NCI-H1092 (cell line): ENCODE measurements at places on chromosomes 5 and 9.

GRCh38 chr5:142327111-142327842, 2.5 kb upstream of the SPRY4 start:
- no peak for DNase-seq

DNA sequence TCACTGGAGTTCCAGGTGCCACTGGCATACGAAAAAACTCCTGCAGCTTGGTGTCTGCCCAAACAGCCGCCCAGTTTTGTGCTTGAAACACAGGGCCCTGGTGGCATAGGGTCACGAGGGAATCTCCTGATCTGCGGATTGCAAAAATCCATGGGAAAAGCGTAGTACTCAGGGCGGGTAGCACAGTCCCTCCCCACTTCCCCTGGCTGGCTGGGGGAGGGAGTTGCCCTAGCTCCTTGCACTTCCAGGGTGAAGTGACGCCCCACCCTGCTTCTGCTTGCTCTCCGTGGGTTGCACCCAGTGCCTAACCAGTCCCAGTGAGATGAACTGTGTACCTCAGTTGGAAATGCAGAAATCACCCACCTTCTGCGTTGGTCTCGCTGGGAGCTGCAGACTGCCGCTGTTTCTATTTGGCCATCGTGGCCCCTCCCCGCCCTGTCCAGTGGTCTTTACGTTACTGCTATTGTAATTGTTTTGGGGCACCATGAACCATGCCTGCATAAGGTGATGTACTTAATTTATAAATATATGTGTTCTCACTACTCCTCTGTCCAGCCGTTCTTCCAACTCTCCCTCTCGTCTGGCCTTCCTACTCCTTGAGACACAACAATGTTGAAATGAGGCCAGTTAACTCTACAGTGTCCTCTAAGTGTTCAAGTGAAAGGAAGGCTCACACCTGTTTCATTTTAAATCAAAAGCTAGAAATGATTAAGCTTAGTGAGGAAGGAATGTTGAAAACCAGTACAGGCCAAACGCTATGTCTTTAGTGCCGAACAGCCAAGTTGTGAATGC, 65.9 kb downstream of the CCDC171 start:
- DNase-seq = no peak

GRCh38 chr5:2538169-2538568, 213.3 kb downstream of the IRX2 start:
- no peak for DNase-seq

DNA sequence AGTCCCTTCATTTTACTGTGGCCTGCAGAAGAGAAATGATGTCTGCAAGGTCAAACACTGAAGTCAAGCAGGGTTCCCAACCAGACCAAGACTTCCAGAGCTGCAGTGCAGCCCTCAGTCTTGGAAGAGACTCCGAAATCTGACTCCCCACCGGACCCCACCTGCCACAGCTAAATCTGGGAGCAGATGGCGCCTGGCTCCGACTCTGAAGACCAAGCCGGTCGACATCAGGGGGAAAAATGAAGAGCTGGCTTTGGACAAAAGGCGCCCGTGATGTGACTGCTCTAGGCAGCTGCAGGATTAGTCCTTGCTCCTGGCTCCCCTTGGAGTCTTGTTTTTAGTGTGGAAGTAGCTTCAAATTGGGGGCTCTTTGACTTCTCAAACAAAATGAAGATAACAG, 72.4 kb upstream of the ZNF622 start:
- DNase-seq = no peak

- DNase-seq = no peak
These were observed 165.9 kb downstream of the ALDH1A1 start for GRCh38 chr9:72786948-72787347.

DNA sequence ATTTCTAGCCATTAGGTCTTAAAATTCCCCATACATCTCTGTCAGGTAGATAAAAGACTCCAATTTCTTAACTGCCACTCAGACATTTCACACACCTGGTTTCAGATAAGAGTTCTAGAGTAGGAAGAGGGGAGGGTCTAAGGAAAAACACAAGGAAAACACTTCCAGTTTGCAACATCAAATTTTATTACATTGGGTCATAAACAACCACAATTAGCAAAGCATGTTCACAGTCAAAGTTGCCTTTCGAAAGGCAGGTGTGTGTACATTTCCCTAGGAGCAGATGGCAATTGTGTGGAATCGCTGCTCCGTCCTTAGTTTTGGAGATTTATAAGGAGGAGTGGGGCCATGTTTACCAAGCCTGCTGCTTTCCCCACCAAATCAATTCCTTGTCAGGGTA, 120.8 kb downstream of the DMRT2 start:
- no peak for DNase-seq

DNA sequence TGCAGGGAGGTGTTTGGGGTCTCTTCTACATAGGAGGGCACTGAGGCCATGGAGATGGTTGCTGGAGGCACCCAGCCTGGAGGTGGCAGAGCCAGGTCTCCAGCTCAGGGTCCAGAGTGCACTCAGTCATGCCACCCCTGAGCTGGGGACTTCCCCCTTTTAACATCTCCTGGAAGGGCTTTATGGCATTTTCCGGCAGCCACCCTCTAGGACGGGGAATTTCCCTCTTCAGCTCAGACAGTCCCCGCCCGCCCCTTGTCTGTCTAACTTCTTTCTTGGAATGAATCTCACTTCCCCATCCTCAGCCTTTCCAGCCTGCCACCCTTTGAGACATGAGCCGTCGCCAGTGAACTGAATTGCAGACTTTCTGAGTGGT, 49.9 kb downstream of the COL15A1 start:
- DNase-seq = no peak

DNA sequence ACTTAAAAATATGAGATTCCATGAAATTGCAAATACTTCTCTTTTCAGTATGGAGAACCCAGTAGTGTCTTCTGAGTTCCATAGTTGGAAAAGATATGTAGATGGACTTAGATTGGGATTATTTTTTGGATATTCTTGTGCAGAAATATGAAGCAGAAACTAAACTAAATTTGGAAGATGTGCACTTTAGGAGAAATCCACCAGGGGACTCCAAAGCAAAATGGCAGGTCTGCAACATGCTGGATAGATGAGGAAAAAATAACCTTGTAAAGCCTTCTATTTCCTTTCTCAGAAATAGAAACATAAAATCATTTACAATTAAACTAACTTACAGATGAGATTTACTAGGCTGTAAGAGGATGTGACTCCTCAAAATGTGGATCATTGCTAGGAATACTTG, 49.2 kb upstream of the MINAR2 start:
- no peak for DNase-seq

- DNase-seq = no peak
These were observed 409.2 kb downstream of the NFIB start for GRCh38 chr9:13904746-13905145.

DNA sequence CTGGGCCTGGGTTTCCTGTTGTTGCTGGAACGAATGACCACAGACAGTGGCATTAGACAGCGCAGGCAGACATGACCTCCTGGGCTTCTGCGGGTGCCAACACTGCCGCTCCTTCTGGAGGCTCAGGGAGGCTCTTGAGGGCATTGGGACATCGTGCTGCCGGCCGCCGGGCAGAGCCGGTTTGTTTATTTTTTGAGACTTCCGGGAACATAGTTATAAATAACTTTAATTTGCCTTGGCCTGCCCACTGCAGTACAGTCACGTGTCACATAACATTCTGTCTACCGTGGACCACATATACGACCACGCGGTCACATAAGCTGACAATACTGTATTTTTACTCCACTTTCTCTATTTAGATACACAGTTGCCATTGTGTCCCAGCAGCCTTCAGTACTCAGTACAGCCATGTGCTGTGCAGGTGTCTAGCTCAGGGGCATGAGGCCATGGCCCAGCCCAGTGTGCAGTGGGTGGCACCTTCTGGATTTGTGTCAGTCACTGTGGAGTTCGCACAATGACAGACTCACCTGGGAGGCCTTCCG, 8.2 kb upstream of the TOR4A start:
- DNase-seq = no peak

- no peak for DNase-seq
These were observed 80.3 kb downstream of the RXRA start for GRCh38 chr9:134406366-134407120.

GRCh38 chr5:81247441-81247972, 14.4 kb downstream of the CKMT2 start:
- DNase-seq = no peak

DNA sequence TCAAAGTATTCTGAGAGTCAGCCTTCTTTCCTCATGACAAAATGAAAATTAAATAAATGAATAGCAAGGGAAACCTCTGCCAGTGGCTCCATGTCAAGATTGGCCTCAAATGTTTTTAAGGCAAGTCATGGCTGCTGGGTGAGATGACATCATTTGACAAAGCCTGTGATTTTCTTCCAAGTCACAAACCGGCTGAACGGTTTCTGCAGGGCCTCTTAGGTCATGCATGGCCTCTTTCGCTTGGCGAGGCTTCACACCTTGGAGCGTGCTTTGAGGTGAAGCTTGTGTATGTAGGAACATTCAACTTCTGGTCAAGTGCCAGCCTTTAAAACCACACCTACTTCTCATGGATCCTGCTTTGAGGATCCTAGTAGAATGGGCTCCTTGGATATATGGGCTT, 161.0 kb upstream of the ZNF618 start:
- DNase-seq = no peak

GRCh38 chr5:115352571-115352970, 56.1 kb upstream of the CCDC112 start:
- no peak for DNase-seq

DNA sequence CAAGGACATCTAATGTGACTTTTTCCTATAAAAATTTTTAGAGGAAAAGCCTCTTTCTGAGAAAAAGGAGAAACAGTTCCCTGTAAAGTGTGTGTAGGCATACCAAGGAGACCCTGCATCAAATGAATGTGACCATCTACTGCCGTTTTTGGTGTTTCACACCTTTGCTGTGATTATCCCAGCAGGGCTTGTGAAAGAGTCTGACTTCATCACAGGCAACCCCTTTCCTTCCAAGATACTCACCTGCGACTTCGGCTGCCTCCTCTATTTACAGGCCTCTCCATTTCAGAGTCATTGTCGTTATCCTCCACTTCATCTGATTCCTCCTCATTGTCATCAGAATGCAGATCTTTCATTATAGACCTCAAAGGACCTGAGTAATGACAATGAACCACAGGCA, 259.1 kb downstream of the MLLT3 start:
- no peak for DNase-seq

DNA sequence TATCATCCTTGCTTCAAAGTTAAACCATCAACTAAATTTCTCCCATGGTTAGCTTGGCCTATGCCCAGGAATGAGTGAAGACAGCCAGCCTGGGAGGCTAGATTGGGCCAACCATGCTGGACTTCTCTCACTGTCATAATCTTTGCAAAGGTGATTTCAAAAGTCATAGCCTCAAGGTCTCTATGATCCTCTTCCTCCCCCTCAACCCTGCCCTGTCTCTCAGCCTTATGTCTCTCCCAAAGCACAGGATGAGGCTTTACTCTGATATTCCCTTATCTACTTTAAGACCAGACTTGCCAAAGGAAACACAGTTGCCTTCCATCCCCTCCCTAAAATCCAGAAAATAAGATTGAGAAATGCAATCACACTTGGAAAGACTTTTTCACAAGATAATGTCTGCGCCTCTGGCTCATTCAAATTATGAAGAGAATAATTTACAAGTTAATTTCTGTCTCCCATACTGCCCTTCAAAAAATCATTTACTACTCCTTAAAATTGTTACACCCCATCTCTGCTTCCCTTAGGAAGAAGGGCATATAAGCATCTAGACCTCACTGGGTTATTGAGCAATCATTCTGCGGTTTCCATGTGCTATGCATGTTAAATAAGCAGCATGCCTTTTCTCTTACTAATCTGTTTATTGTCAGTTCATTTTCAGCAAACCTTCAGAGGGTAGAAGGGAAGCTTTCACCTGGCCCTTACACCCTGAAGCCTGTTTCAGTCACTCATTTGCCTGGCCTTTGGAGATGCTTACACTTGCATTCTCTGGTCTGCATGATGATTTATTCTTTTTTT, 113.8 kb upstream of the ANKRD55 start:
- DNase-seq = no peak

GRCh38 chr5:136453199-136453598, 87.9 kb upstream of the TRPC7 start:
- DNase-seq = no peak

DNA sequence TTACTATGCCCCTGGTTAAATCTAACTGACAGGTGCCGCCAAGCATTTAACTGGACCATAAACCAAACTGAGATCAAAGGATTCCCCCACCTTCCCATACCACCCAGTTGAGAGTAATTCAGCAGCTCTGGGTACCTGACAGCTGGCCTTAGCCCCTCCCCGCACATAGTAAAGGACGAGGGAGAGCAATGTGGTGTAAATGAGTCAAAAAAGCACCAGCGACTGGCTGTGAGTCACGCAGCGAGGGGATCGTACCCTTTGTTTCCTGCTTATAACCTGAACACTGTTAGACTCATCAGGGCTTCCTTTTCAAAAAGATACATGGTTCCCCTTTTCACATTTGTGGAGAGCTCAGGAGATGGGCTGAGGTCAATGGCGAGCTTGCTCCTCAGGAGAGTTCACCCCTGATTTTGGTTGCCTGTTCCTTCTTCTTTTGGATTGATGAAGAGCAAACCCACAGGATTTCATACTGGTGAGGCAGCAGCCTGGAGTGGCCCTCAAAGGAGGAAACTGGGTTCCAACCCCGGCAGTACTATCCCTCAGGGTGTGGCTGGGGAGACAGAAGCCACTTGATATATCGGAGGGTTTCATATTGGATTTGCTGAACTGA, 71.5 kb downstream of the ANKRD33B start:
- no peak for DNase-seq

- DNase-seq = no peak
These were observed 278.8 kb downstream of the GAS1 start for GRCh38 chr9:86668488-86668887.

DNA sequence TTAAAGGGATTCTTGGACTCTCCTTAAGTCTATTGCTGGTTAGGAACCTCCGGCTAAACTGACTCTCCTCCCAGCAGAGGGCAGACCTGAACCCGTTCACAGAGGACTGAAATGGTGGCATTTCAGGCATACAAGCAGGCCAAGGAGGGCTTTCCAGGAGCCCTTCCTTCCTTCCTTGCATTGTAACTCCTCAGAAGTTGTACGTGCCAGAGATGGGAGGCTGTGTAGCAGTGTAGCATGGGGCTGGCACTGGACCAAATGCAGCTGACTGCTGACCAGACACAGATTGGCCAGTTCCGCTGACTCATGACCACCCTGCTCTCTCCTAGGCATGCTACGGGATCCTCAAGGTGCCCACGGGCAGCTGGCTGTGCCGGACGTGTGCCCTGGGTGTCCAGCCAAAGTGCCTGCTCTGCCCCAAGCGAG, 36.4 kb downstream of the JADE2 start:
- no peak for DNase-seq

- no peak for DNase-seq
These were observed 16.6 kb downstream of the CDC42SE2 start for GRCh38 chr5:131280417-131280816.
